ENCODE measurements at places on chromosomes 11 and 22. TPM values are rescaled to one million over a fixed set of nuclear protein-coding genes. Genes with fewer than 3 reads are reported as not detected.

DNA sequence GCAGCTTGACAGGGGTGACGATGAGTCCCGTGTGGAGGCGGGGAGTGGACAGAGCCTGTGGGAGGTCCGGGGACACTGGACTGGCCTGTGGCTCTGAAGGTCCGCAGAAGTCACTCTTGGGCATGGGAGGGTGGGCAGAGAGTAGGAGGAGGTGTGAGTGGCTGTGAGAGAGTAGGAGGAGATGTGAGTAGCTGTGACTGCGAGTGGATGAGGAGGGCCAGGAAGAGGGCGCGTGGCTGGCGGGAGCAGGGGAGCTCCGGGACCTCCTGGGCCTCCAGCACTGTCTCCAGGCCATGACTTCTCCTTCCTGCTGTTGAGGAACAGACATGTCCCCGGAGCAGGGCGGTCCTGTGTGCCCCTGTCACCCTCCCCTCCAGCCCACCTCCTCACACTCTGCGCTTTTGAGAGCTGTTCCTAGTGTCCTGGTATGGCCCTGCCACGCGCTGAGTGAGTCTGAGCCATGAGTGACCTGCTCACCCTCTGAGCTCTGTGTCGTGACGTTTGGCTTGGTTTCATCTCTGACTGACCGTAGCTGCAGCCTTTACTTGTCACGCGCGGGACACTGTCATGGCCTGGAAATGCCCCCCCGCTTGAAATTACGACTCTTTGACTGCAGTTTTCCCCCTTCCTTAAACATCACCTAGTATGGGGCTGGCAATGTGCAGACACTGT lies 391.5 kb downstream of the TBC1D22A start:
- no peak for DNase-seq

LDHAL6A gene
- total RNA-seq: not detected

SULT4A1 gene
- total RNA-seq: not detected

DNA sequence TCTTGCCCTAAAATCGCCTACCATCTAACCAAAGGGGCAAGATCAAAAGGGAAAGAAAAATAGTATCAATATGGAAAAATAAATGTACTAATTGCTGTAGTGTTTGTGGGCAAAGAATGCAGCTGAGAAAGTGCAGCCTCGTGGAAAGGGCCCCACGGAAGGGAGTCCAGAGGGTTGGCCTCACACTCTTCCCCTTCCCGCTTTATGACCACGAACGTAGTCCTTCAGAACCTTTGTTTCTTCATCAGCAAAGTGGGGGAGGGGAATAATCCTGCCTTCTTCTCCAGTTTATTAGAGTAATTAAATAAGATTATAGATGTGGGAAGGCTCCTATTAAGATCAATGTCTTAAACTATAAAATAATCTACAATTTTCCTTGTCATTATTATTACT lies 41.0 kb downstream of the FLI1 start:
- no peak for DNase-seq

KRTAP5-8 gene
- total RNA-seq: not detected

DNA sequence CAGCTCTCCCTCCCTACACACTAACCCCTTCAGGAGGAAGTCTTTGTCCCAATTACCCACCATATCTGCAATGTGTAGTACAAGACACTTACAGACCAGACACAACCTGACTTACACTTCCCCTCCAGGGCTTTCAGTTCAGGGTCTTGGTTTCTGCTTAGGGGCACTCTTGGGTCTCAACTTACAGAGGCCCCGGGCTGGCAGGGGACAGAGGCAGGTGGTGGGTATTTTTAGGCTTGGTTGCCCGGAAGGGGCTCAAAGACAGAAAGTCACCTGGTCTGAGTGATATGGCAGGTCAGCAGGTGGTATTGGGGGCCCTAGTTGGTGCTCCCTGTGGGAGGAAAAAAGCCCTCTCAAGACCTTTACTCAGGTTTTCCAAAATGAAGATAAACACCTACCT lies 3.4 kb upstream of the TMEM184B start:
- DNase-seq: no peak

DNA sequence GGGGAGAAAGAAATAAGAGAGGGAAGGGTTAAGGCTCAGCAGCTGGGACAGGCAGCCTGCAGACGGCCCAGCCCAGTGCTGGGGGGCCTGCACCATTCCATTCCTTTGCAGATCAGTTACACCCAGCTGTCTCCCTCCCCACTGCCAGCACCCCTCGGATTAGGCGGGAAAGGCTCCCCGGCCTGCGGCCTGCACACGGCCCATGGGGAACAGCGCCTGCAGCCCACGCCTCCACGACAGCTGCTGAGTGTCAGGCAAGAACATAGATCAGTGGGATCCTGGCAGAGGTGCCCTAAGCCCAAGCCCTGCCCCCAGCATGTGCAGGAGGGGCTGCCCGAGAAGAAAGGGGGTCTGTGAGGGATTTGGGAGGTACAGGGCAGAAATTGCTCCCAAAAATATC lies 65.8 kb upstream of the MYOD1 start:
- DNase-seq: no peak

- DNase-seq: no peak
Observed at GRCh38 chr11:35413598-35413997, 5.8 kb downstream of the SLC1A2 start.

MRGPRX1 gene
- not detected for total RNA-seq

- no peak for DNase-seq
Observed at GRCh38 chr11:16295592-16295991, 60.8 kb downstream of the SOX6 start.

CCDC73 gene
- total RNA-seq: 0.11 TPM

DNA sequence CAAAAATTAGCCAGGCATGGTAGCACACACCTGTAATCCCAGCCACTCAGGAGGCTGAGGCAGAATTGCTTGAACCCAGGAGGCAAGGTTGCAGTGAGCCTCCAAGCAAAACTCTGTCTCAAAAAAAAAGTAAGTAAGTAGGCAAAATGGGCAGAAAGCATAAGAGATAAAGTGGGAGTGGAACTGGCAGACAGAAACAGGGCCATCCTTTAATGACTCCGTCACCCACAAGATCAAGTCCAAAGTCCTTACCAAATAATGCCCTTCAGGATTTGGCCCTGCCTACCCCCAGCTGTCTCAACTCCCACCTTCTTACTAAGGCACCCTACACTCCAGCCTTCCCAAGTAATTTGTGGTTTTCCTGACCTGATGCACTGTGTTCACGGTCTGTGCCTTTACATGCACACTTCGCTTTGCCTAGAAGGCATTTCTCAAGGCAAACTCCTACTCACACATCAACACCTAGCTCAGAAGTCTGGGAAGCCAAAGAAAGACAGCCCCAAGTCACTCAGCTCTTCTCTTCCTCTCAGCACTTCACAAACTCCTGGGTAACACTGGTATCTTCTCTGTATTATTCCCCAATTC lies 6.1 kb downstream of the MAPK1 start:
- DNase-seq: no peak

SEC14L2 gene
- 4.1 TPM for total RNA-seq

FXYD2 gene
- total RNA-seq: 107 TPM

GRCh38 chr22:43537019-43537585 lies 125.3 kb downstream of the MPPED1 start:
- DNase-seq: peak; percentile 22

IGSF9B gene
- total RNA-seq: not detected

MS4A6A gene
- not detected for total RNA-seq

SLC5A12 gene
- not detected for total RNA-seq

EHBP1L1 gene
- 5.4 TPM for total RNA-seq

FAT3 gene
- not detected for total RNA-seq

DNA sequence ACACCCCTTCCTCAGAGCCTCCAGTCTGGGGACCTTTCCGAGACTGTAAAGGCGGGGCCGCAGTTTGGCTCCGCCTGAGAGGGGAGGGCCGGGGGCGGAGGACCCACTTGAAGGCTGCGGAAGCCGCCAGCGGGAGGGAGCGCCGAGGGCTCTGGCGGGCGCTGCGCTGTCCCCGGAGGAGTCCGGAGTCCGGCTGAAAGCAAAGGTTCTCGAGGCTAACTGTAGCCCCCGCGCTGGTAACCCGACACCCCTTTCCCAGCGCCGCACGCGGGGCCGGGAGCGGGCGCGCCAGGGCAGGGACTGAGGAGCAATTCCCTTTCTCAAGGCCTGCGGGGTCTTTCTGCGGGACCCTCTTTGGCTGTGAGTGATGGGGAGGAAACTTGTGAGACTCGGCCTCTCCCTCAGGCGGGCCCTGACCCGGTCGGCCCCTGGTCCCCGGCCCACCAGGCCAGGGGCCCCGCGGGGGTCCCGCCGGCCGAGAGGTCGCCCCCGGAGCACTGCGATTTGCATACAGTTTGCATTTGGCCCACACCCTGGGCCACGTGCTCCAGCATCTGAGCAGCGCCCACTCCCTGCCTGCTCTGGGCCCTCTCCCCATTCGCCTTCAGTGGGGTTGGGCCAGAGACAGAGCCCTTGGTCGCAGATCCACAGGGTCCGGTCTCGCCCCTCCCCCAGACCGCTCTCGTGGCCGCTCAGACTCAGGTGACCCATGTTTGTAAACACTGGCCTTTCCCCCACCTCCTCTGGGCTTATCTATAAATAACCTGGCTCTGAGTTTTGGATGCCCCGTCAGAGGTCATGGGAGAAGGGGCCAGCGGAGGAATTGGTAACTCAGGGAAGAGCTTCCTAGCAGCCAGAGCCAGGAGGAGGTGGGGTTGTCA lies 519 bp upstream of the ART5 start:
- peak; percentile 81 for DNase-seq

FOLR1 gene
- total RNA-seq: not detected

ALDH3B1 gene
- 4.5 TPM for total RNA-seq

DNA sequence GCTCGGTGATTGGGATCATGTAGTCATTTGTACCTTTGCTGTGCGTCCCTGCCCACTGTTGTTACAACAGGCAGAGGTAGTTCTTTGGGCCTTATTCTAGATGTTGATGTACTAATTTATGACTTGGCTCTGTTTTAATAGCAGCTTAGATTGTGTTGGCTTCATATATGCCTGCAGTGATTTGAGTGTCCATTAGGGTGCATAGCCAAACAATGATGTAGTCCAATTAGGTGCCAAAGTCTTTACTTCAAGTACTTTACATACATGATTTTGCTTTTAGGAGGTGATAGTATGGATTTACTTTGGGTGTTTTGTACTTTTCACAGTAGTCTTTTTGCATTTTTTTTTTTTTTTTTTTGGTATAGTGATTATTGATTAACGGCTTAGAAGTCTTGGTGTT lies 46.4 kb downstream of the PPP6R3 start:
- no peak for DNase-seq

DNA sequence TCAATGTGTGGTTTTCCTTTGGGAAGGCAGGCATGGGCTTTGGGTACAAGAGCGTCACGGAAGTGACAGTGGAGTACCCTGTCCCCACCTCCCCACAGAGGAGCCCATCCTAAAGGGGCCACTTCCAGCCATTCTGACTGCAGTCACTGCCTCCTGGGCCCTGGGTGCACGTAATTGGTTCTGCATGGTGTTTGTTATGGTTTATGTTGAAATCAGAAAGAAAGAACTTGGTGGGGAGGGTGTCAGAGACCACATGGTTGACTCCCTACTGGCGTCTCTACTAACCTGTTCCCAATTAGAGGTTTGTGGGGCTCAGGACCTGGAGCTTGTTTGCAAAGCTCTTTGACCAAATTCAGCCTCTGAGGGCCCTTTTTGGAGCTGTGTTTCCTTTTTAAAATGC lies 40.8 kb downstream of the RIBC2 start:
- DNase-seq: no peak

PNPLA5 gene
- not detected for total RNA-seq

- no peak for DNase-seq
Observed at GRCh38 chr11:34624069-34624468, 3.2 kb downstream of the EHF start.

DNA sequence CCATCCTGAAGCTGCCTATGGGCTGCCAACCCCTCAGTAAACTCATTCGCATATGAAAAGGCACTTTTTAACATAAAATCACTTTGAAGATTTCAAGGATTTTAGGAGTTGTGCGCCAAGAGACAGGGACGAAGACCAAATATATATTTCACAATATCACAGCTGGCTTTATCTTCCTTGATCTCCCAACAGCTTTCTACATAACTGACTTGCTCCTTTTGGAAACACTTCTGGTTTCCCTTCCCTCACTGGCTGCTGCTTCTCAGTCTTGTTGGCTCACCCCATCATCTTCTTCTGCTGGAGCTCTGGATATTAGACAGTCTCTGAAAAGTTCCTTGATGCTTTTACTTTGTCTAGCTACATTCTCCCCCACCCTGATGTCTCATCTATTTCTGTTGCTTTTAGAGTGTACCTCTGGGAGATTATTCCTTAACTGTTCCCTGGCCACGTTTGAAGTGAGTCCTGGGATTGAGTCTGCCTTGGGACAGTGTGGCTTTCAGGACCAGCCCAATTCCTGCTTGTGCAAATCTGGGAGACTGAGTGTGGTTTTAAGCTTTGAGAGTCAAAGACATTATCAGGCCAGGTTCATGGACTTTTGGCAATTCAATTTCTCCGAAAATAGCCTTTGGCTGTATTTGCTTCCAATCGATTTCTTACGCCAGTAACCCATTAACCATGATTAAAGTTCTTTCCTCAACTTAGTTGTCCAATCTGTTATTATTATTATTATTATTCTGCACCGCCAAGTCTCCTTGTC lies 30.9 kb upstream of the NNMT start:
- no peak for DNase-seq

GRCh38 chr11:47775240-47775869 lies 8.2 kb upstream of the FNBP4 start:
- DNase-seq: no peak

CYB5R3 gene
- 32.4 TPM for total RNA-seq

JAM3 gene
- 2.8 TPM for total RNA-seq

- DNase-seq: no peak
Observed at GRCh38 chr11:61280883-61281580, 14.1 kb downstream of the VWCE start.

DNA sequence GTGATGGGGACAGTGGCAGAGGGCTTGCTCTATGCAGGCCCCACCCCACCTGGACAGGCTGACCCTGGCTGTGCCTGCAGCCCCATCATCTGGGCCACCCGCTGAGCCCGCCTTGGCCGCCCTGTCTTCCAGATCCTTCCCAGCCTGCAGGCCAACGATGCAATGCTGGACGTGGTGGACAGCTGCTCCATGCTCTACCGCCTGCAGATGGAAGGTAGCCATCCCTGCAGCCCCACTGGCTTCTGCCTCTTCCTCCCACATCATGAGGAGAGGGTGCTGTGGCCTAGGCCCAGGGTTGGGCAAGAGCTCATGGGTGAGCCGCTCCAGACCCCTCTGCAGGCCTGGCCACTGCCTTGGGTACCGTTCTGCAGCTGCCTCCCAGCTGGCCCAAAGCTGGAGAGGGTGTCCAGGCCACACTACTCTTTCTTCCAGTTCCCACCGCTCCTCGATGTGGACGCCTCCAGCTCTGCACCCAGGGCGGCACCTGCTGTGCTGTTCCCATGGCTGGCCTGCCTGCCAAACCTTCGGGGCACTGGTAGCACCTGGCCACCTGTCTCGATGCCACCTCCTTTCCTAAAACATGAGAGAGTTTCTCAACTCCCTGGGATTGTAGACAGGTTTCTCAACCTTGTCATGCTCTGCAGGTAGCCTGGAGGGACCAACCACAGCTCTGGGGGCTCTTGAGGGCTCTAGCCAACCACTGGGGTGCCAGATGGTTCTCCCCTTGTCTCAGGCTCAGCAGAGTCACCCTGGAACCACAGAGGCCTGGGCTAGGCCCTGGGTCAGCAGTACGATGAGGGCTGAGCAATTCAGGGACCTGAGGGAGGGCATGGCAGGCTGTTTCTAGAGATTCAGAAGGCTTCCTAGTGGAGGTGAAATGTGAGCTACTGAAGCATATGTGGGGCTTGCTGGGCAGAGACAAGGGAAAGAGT lies 9.5 kb upstream of the GTSE1 start:
- DNase-seq: no peak

GRCh38 chr11:116658876-116659535 lies 113.8 kb downstream of the BUD13 start:
- DNase-seq: no peak
